ENCODE measurements at places on chromosomes 16 and 17.

DNA sequence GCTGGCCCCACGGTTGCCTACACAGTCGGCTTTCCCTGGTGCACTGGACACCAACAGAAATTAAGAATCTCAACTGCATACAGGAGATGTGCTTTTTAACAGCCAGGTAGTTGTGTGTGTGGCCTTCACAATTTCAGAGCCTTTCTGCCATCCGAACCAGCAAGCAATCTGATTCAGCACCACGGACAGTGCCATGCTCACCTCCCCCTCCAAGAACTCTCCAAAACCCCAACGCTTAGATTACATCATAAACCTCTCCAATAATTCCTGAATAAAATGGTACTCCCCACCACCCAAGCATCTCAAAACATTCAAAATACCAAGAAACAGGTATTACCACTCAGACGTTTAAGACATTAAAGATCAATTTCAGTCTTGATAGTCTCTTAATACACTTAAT lies 31.8 kb downstream of the USP7 start:
- DNase-seq: no peak

DNA sequence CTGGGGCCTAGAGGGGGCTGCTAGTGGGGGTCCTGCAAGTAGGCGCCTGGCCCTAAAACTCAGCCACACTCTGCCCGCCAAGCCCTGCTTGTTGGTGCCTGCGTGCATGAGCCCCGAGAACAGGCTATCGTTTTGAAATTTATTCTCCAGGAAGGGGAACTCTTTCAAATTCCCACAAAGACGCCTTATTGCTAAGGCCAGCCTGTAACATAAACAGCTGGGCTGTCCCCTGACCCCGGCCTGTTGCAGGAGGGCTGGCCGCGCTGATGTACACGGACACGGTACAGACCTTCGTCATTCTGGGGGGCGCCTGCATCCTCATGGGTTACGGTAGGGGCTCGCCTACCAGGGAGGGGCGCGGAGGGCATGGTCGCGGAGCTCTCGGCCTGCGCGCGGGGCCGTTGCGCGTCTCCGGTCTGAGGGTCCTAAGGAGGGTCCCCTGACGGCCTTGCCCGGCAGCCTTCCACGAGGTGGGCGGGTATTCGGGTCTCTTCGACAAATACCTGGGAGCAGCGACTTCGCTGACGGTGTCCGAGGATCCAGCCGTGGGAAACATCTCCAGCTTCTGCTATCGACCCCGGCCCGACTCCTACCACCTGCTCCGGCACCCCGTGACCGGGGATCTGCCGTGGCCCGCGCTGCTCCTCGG lies 4.3 kb downstream of the SLC5A2 start:
- no peak for DNase-seq

GRCh38 chr17:27733773-27734172 lies 66.6 kb downstream of the NOS2 start:
- DNase-seq: no peak

DNA sequence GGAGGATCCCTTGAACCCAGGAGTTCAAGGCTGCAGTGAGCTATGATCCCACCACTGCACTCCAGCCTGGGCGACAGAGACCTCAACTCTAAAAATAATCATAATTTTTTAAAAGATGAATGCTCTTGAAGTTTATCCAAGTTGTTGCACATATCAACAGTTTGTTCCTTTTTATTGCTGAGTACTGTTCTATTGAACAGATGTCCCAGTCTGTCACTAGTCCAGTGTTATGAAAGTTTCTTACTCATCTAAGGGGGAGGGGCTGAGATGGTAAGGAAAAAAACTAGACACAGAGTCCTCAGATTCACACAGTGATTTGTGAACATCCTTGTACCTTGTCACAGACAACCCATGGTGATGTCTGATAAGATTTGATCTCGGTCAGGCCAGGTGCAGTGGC lies 3.9 kb downstream of the ACAP1 start:
- no peak for DNase-seq

- DNase-seq: no peak
Measured at GRCh38 chr17:76793775-76794174, 55.9 kb downstream of the MFSD11 start.

GRCh38 chr16:16131204-16131603 lies 92.1 kb downstream of the ABCC6 start:
- DNase-seq: no peak

DNA sequence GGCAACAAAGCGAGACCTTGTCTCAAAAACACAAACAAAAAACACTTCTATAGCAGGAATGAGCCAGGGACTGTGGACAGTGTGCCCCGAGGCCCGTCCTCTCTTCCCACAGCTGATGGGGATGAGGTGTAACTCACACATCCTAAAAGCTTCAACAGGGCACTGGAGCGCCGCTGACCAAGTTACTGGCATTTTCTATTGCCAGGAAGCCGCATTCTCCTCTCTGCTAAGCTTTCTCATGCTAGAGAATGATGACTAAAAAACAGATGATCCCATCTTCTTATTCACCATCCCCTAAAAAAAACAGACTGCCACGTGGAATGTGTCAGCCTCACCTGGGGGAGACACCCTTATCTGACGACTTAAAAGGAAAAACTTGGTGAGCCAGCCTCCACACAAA lies 16.3 kb downstream of the CARHSP1 start:
- no peak for DNase-seq

Measured in amniotic stem cell (primary cell).